ENCODE measurements at places on chromosomes 7 and 10.

DNA sequence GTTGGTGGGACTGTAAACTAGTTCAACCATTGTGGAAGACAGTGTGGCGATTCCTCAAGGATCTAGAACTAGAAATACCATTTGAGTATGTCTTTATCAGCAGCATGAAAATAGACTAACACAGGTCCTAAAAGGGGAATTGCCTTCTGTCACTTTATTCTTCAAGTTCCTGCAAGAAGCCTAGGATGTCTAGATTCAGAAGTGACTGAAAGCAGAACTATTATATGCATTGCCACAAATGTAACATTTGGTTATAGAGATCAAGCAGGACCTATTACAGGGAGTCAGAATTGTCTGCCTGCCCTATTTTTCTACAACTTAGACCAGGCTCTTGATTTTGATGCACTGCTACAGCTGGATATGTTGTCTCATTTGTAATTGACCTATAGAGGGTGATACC is 364.7 kb downstream of the SORCS1 start:
- no peak for DNase-seq

- no peak for DNase-seq
These were observed 524.2 kb upstream of the GALNT17 start for GRCh38 chr7:70607759-70608158.

GRCh38 chr10:71075086-71075758 is 137.1 kb upstream of the UNC5B start:
- DNase-seq, result no peak

DNA sequence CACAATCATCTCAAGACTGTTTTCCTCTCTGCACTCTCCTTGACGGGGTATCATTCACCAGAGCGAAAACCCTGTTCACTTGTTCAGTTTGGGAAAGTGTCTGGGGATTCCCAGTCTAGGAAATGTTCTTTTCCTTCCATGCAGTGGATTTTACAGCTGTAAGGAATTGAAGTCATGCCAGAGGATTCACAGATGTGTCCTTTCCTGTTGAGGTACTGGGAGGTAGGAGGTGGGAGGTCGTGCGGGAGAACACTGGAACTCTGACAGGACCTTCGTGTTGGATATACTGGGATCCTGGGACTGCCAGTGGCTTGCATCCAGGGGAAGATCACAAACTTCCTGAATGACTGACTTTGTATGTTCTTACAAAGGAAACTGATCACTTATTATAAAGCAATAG is 185.5 kb downstream of the BMPER start:
- no peak for DNase-seq

DNA sequence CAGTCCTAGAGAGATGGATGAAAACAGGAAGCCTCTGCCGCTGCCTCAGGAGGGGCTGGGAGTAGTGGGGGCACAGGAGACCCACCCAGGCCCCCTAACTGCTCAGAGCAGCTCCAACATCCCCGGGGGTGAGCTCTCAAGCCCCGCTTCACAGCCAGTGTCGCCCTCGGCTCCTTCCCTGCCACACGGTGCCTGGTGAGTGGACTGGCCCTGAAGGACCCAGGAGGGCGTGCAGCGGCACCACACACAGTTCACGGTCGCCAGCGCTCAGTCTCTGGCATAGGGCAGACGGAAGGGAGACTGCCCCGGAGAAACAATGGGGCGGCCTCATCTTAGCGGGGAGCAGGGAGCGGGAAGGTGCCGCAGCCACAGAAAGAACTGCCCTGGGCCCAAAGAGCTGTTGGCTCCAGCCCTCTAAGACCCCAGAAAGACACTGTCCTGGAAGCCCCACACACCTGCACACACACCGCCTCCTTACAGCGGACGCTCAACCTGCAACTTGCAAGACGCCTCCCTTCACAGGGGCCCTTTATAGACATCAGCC is 1.2 kb downstream of the CLDN15 start:
- DNase-seq, result no peak

GRCh38 chr7:26388256-26388655 is 96.6 kb downstream of the SNX10 start:
- no peak for DNase-seq

GRCh38 chr7:100493476-100494264 is 9.9 kb downstream of the NYAP1 start:
- DNase-seq, result peak; percentile 35

DNA sequence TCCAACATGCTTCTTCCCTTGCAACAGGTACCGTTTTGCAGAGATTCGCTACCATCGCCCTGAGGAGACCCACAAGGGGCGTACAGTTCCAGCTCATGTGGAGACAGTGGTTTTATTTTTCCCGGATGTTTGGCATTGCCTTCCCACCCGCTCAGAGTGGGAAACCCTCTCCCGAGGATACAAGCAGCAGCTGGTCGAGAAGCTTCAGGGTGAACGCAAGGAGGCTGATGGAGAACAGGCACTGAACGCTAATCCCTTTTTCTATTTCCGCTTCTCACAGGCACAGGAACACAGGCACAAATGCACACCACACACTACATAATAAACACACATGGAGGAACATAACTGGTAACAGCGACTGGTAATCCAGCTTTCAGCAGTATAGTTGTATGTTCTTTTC is 35.2 kb downstream of the CCAR1 start:
- DNase-seq, result no peak
